ENCODE measurements at places on chromosomes 2 and 18.

DNA sequence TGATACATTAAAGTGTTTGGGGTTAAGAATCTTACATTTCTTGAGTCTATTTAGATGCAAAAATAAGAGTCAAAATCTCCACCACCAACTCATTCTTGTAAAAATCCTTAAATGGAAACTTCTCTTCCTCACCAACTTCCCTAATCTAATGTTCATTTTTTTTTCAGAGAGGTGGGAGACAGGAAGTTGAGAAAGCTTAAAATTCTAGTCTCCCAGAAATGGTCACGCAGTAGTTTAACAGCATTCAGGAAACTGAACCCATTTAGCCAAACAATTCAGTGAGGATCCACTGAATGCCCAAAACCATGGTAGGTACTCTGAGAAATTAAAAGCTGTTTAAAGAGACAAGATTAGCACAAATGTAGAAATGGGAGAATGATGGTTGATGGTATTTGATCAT lies 69.0 kb downstream of the TXNL1 start:
- no peak for DNase-seq

- no peak for DNase-seq
These were observed 11.6 kb downstream of the TMX3 start for GRCh38 chr18:68703326-68703725.

DNA sequence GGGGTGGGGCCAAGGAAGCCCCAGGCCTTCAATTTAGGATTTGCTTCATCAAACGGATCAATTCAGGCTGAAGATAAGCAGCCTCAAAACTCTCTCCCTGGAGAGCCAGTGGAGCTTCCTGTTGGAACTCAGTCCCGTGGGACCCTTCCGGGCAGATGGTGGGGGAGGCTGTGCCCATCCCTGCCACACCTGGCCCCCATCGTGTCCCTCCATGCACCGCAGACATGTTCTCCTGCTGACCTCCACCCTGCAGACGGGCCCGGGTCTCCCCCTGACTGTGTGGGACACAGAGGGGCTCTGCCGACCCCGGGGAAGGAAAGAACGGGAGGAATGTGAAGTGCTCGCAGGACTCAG lies 144.2 kb downstream of the TPO start:
- no peak for DNase-seq

DNA sequence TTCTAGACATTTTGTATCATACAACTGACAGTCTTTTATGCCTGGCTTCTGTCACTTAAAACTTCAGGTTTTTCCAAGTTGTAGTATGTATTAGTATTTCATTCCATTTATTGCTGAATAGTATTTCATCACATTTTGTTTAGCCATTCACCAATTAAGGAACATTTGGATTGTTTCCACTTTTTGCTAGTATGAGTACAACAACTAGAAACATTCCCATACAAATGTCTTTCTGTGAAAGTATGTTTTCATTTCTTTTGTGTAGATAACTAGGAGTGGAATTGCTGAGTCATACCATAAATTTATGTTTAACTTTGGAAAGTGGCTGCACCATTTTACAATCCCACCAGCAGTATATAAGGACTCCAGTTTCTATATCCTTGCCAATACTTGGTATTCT lies 135.9 kb downstream of the ATAD2B start:
- peak; percentile 67 for DNase-seq
